ENCODE measurements at places on chromosomes 1 and 21.

DNA sequence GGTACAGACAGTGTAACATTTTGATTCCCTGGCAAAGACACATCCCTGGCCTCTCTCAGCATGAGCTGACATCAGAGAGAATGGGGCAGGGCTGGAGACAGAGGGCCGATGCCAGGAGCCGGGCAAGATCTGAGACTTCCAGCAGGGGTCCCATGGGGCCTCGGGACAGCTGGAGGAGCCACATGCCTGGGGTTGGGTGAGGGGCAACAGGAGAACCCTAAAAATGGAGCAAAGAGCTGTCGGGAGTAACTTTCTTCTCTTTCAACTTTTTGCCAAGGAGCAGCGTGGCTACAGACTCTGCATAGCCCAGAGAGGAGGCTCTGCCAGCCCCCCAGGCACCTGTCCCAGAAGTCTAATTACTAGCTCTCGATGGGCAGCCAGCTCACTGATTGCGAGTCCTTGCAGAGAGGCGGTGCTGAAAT, 130.8 kb downstream of the LACTBL1 start:
- DNase-seq = no peak

GRCh38 chr1:115732316-115732715, 36.2 kb downstream of the CASQ2 start:
- DNase-seq = no peak

DNA sequence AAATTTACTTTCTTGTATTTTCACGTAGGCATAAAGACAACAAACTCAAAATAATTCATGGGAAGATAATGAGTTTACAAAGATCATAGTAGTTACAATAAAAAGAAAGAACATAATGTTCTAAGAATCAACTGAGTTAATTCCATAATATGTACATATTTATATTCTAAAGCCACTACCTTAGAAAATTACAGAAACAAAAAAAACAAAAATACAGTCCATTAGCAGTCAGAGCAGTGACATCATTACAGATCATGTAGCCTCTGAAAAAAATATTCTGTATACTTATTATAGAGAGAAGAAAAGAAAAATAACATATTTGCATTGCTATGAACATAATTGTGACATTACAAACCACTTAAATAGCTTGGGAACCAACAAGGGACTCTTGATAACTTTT, 360.1 kb upstream of the RGS18 start:
- no peak for DNase-seq

DNA sequence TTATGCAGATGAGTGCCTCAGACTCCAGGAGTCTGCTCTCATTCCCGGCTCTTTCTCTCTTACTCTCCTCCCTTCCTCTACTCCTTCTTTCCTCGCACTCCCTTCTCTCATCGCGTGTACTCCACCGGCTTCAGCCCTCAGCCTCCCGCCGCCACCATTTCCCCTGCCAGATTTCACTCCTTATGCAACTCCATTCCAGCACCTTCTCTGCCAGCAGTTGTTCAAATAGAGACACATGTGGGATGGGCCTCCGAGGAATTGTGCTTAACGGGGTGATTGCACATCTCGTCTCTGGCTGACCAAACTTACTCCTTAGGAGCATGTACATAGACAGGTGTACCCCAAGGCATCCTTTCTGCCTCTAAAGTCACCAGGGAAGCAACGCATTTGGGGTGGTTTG, 2.1 kb downstream of the CNTN2 start:
- DNase-seq = no peak

GRCh38 chr1:218772575-218772974, 401.1 kb upstream of the LYPLAL1 start:
- no peak for DNase-seq

- no peak for DNase-seq
Observed at GRCh38 chr1:156474966-156475365, 25.6 kb downstream of the MEF2D start.

- DNase-seq = no peak
Observed at GRCh38 chr1:153292740-153293479, 19.8 kb downstream of the PGLYRP3 start.

DNA sequence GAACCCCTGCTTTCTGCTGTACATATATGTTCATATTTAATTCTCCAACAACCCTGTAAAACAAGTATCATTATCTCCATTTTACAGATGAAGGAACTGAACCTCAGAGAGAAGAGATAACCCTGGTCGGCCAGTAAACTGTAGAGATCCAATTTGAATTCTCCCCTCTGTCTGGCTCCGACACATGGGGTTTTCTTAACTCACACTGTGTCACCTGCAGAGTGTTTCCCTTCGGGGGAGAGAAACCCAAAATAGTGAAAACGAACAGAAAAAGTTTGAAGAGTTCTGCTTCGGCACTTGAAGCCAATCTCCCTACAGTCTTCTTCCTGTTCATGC, 17.4 kb upstream of the BCAR3 start:
- no peak for DNase-seq

- DNase-seq = no peak
Observed at GRCh38 chr1:86472152-86472551, 3.4 kb downstream of the CLCA1 start.

GRCh38 chr1:172905452-172905851, 145.3 kb downstream of the TNFSF18 start:
- DNase-seq = no peak

DNA sequence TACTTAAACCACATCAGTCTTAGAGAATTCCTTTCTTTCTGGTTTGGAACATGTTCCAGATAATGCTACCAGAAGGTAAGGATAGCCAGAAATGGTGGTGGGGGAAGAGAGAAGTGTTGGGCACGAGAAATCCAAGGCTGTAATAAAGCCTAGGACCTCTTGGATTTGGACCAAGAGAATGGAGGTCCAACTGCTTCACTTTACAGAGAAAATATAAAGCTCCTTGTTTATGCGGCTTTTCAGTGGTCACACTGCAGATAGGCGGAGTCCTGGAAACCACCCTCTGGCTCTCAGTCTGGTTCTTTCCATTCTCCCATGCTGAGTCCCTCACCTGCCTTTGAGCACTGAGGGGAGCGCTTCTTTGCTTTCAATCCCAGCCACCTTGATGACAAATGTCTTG, 87.8 kb downstream of the ADCY10 start:
- DNase-seq = no peak

- no peak for DNase-seq
Observed at GRCh38 chr1:19643602-19644394, at the start of gene NBL1. Gene NBL1, plus strand, starts transcription at chr1:19644311. Its CDS starts 10,720 bp downstream, at chr1:19655031.

DNA sequence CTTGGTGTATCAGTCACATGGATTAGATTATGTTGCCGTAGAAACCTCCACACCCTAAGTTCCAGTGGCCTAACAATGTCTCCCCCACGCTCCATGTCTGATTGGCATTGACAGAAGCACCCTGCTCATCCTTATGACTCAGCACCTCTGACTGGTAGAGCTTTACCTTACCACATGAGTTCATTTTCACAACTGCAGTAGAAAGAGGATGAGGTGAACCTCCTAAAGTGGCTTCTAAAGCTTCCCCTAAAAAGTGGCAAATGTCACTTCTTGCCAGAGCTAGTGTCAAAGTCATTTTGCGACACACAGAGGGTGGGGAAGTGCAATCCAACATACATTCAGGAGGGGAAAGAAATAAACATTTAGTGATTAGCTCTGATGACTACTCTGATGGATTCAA, 30.6 kb upstream of the LYPD8 start:
- no peak for DNase-seq

GRCh38 chr21:25370311-25370744, 237.0 kb downstream of the MRPL39 start:
- DNase-seq = no peak

DNA sequence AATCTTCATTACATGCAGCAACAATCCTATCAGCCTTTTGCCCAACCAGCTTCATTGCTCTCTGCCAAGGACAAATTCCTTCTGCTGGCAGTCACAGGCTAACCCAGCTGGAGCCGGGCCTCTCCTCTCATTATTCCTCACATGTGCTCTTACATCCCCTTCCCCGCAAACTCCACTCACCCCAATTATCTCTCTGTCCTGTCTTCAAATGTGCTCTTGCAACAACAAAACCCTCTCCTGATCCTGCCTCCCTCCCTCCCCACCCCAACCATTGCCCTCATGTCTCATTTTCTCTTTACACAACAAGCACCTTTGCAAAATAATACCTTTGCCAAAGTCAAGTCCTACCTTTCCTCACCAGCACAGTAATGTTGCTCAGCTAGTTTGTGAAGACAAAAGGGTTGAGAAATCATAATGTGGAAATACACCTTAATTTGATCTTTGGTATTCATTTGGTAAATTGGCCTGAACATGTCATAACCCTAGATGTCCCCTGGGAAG, 36.0 kb upstream of the DHCR24 start:
- DNase-seq = no peak

GRCh38 chr1:114794038-114794437, 13.6 kb upstream of the SIKE1 start:
- no peak for DNase-seq

DNA sequence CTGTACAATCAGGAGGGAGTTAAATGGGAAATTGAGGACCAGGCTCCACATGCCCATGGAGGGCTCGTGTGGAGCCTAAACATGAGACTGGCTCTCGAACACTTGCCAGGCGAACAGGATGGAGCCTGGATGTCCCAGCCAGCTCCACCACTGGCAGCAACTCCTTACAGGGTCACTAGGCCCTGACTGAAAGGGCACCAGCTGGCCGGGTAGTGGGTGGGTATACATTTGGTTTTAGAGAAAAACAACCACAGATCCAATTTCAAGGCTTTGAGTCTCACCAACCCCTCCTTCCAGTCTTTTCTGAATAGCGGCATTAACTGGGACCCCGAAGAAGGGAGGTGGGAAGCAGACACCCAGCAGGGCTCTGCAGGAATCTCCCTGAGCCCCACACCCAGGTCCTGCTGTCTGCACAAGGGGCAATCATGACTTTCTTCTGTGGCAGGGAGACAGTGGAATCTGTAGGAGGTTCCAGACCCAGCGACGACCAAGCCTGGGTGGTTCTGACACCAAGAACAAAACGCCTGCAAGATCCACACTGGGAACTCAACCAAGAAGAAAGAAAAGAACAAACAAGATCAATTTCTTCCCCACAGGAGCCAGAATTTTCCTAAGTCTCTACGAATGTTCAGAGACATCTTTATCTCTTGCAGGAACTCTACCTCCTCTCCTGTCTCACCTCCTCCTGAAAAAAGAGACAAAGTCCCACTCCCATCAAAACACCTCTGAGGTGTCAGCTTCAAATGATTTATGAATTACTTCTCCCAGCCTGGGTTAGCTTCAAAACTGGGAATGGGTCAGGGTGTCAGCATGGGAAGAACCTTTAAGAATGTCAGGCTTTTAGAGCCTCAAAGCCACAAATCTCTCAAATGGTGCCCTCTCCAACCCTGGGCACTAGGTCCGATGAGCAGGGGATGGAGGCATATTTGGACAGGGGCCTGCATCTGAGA, 26.5 kb upstream of the SRP9 start:
- DNase-seq = no peak

- DNase-seq = no peak
Observed at GRCh38 chr1:147341246-147341645, 98.8 kb downstream of the CHD1L start.

DNA sequence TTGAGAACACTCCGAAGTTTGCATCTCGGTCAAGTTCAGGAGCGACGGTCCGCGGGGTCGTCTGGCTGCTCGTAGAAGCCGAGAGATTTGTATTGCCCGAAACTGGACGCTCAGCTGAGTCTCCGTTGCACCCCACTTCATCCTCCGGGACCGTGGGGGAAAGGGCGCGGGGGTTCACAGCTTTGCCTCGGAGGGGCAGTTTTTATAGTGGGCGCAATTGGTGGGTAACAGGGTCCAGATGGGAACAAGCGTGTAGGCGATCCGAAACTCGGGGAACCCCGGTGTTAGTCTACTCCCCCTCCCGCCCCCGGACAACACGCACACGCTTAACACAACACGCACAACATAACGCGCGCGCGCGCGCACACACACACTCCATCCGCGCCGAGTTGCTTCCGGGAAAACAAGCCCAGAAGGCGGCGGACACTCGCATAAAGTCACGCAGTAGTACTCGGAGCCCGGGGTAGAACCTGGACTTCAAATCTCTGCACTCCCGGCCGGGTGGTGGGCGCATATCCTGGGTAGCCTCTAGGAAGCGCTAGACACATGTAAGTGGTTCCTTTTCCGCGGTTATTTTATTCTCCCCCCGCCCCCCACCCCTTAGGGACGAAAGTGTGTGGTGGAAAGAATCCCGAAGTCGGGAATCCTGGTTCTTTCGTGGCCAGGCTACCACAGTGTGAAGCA, 1.1 kb upstream of the JUN start:
- no peak for DNase-seq

DNA sequence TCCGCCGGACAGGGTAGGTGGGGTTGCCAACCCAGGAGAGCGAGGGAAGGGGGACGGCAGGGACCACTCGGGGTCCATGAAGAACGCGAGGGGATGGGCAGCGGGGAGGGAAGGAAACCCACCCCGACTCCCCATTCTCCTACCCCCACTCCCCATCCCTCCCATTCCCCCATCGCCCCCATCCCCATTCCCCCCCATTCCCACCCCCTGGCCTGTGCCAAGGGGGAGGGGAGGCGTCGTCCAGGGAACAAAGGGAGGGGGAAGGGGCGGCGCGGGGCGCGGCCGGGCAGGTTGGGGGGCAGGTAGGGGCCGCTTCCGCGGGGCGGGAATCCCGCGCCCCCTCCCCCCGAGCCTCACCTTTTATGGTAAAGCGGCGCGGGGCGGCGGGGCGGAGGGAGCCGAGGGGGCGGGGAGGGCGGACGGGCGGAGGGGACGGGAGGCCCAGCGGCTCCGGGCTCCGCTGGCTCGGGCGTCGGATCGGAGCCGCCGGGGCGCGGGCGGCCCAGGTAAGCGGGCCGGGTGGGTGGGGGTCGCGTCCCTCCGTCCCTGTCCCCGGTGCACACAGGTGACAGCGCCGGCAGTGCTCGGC, at the start of gene FBLIM1:
Gene FBLIM1 (plus strand): TSS at position 453 of the 589 bp plus-strand sequence. CDS start 6,189 bp downstream, outside the sequence.
- no peak for DNase-seq

DNA sequence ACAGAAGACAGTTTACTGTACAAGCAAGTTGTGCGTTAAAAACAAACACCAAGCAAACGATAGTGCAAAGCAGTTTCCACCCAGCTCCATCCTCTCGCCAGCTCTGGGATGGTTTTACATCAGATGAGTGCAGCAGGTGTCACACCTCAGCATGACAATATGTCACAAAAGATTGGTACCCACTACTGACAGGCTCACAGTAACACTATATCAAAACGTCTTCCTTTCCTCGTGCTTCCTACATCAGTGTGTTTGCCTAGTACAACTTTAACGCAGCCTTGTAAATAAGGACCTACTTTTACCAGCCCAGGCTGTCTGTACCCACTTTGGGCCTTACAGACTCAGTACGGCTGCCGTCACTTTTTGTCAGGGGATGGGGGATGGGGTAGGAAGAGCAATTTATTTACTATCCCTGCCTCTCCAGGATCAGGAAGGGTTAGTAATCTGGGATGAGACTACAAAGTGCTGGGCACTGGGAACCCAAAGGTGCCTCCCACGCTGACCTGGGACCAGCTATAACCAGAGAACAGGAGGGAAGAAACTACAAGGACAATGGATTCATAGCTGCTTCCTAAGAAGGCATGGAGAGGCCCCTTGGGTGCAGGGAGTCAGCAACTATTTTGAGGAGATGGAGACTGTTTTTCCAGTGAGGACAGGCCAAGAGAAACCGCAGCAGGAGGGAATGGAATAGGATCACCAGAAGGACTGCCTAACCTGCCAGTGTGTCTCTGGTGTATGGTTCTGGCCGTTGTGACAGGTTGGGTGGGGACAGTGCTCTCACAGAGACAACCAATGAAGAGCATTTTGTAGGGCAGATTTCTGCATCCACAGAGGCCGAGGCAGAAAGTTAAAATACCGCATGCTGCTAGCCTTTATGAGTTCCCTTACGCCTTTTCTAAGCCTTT, 30.2 kb downstream of the RUNX3 start:
- DNase-seq = no peak
